Activated gamma-delta T cell treated with Interleukin-2 at 50 U/mL for 16 hours (primary cell): ENCODE measurements at places on chromosomes 3 and 15.

- no peak for DNase-seq
Observed at GRCh38 chr3:174462916-174463315, 396.2 kb upstream of the NAALADL2 start.

DNA sequence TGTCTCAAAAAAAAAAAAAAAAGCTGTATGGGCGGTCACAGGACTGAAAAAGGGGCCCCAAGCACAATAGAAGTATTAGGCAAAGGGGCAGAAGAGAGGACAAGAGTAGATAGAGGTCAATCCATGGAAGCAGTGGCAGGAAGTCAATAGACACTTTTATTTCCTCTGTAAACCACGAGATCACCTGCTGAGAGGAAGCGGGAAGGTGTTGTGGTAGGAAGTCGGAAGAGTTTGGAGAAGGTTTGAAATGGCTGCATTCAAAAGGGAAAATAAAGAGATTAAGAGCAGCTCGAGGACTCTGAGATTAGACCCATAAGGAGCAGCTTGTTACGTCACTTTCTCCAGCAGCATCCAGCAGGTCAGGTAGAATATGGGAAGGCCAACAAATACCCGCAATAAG lies 14.2 kb upstream of the ZNF148 start:
- no peak for DNase-seq

GRCh38 chr15:85003593-85004312 lies 22.1 kb downstream of the PDE8A start:
- DNase-seq, result no peak

GRCh38 chr15:94004697-94005096 lies 226.7 kb upstream of the MCTP2 start:
- no peak for DNase-seq

DNA sequence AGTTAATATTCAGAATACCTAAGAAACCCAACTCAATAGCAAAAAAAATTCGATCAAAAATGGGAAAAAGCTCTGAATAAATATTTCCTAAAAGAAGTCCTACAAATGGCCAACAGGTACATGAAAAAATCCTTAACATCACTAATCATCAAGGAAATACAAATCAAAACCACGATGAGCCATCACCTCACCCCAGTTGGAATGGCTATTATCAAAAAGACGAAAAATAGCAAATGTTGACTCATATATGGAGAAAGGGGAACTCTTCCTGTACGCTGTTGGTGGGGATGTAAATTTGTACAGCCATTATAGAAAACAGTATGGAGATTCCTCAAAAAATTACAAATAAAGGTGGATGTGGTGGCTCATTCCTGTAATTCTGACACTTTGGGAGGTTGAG lies 29.6 kb upstream of the SGO1 start:
- no peak for DNase-seq

DNA sequence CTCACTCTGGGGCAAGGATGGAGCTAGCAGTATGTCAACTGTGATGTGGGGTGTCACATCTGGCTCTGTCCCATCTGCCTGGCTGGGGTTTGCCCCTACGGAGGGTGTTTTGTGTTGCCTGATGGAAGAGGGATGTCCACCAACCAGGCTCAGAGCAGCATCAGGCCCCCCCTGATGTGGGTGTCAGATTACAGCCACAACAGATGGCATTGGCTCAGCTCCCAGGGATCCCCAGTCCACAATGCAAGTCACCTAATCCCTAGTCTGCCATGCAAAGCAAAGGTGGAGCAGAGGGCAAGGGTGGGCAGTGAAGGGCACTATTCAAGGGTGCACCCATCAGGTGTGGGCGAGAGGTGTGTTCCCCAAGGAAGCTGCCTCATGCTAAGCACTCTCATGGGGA lies 48.9 kb upstream of the AMOTL2 start:
- no peak for DNase-seq
